ENCODE measurements at places on chromosomes 3 and 15.

- no peak for DNase-seq
These were observed 102.2 kb downstream of the DAPK2 start for GRCh38 chr15:63943829-63944680.

GRCh38 chr3:150921209-150921608, 16.0 kb upstream of the MINDY4B start:
- DNase-seq, result no peak

- no peak for DNase-seq
These were observed 35.7 kb downstream of the CORO2B start for GRCh38 chr15:68614286-68615035.

DNA sequence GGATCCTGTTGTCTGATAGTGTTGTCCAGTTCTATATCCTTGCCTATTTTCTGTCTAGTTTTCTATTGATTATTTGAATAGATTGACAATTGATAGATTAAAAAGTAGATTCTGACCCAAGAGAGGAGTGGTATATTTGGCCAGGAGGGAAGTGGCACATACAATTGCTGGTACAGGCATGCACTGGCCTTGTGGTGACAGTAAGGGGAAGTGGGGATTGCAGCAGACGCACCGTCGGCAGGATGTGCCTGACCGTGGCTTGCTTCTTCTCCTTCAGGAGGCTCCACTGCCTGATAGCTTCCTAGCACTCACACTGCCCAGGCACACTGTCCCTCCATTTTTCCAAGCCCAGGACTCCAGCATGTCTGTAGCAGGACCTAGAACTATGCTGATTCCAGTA, 10.5 kb downstream of the GABRG3 start:
- DNase-seq, result no peak

- DNase-seq, result no peak
These were observed 3.9 kb downstream of the TOMM70 start for GRCh38 chr3:100396967-100397366.

DNA sequence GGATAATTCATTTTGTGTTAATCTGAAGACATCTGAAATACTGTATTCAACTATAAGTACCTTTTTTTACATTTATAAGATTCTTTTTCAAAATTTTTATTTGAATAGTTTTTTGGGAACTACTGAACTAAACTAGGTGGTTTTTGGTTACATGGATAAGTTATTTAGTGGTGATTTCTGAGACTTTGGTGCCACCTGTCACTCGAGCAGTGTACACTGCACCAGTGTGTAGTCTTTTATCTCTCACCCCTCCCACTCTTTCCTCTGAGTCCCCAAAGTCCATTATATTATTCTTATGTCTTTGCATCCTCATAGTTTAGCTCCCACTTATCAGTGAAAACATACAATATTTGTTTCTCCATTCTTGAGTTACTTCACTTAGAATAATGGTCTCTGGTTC, 57.6 kb downstream of the CD86 start:
- no peak for DNase-seq

- DNase-seq, result no peak
These were observed 6.6 kb downstream of the NLGN1 start for GRCh38 chr3:173404156-173404555.

DNA sequence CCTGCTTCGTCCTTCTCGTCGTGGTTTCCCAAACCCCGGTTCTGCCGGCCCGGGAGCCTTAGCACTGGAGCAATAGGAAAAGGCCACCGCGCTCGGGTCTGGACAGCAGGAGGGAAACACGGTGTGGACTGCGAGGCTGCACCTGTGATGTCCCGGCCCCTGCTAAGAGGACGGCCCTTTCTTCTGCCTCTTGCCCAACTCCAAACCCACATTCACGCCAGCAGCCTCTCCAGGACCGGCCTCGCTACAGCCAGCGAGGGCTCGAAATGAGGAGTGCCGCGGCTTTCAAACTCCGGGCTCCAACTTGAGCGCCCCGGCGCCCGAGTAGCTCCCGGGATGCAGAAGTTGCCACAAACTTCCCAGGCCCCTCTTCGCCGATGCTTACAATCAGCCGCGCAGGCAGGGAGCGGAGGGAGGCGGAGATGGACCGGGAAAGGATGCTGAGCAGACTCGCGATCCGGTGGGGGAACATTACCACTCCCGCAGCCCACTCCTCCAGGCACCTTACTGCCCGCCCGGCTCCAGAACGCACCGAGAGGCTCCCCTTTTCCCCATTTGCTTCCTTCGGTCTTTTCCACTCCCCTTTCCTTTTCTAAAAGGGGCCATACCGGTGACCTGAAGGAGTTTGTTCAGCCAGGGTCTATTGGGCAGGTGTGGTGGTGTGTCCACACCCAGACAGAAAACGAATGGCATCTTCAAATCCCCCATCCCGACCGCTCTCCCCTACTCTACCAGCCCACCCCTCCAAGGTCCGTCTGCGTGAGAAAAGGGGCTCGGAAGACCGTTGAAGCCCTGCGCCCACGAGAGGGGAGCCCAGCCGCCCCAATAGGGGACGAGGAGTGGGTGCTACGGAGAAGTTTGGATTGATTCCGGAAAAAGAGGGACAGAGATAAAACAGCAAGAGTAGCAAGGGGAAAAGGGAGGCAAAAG, 18.8 kb upstream of the SATB1 start:
- DNase-seq, result peak; percentile 29

DNA sequence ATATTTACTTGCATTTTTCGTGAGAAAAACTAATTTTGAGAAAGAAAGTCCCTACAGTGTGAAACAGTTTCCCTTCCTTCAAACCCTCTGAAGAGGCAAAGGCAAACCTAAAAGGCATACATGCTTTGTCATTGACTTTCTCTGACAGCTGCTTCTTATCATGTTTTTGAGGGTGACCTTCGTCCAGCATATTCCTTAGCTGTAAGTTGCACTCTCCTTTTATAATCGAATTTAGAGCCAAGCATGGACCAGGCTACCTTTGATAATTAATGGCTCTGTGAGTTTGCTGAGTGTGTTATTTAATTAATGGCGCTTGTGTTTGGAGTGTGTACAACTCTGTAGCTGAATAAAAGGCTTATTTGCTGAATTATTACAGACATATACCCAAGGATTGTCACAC, 684.2 kb upstream of the CFAP20DC start:
- DNase-seq, result no peak

DNA sequence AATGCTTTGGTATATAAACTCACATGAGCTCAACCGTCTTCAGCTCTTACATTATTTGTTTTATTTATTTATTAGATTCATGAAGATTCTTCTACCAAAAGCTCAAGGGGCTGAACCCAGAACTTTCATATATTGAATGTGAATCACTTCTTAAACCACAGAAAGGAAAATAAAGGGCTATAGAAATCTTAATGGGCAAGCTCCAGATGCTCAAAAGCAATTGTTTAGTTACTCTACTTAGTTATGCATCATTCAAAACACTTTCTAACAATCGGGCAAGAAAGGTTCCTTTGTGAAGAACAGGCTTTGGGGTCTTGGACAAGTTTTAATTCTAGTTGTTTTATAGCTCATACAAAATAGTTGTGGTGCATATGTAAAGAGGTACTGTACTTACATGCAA, 380.2 kb downstream of the TIGIT start:
- no peak for DNase-seq

GRCh38 chr3:65871305-65872141, 167.2 kb downstream of the MAGI1 start:
- no peak for DNase-seq

DNA sequence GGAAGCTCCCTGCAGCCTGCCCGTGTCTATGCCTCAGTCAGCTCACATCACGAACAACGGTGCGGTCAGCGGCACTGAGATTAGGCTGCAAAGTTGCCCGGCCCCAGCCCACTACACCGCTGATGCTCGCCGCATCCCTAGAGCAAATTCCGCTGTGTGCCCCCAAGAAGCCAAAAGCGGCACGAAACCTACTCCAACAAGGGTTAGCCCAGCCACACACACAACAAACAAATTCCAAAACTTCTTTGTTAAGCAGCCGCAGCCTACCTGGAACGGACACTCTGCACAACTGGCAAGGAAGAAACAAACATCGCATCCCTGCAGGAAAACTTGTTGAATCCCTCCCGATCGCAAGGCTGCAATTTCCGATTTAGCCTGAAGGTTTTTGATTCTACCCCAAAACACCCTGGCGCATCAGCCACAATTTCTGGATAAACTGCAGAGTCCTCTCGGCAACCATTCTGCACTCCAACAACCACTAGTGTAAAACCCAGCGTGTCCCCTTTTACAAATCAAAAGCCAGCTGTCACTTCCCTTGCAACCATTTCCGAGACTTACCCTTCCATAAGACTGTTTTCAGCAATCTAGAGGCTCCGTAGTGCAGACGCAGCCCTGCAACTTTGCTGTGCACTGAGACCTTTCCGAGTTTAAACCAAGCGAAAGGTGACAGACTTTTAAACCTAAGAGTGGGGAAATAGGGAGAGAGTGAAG, 449 bp downstream of the ROBO1 start:
- no peak for DNase-seq

GRCh38 chr3:183210341-183210740, 42.7 kb upstream of the B3GNT5 start:
- DNase-seq, result no peak

GRCh38 chr3:184156522-184156955, 1.4 kb downstream of the DVL3 start:
- DNase-seq, result no peak

DNA sequence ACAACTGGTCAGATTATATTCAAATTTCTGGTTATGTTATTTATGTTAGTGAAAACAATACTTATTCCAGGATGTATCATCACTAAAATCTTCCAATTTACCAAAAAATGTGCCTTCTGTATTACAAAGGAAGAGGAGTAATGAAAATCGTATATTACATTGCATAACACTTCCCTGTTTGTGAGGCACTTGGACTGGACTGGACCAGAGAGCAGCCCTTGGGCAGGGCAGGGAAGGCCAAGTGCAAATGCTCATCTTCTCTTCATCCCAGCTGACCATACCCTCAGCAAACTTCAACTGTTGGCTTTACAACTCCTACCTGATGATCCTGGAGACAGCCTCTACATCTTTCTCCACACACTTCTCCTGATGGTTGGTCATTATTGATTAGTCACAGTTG, 285.7 kb upstream of the MME start:
- DNase-seq, result no peak

DNA sequence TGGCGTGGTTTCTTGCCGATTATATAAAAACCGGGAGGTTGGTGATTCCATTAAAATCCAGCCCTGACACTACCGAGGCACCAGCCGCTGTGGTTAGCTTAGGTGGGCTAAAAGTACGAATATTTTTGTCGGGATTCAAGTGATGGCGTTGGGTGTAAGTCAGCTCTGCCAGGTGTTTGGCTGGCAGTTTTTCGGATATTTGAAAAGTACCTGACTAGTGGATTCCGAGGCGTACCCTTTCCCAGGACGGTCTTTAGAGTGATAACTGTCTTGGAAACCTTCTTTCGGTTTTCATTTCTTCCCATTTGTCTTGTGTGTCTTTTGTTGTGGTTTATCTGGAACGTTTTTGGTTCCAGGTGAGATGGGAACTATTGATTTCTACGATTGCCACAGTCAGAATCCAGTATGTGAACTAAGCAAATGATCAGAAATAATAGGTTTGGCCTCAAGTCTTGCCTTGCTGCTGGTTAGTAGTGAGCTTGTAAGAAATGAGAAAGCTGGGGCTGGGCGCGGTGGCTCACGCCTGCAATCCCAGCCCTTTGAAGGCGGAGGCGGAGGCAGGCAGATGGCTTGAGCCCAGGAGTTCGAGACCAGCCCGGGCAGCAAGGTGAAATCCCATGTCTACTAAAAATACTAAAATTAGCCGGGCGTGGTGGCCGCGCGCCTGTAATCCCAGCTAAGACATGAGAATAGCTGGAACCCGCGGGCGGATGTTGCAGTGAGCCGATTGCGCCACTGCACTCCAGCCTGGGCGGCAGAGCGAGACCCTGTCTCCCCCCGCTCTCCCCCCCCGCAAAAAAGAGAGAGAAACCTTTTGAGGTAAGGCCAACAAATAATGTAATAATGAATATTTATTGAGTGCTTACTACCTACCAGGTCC, 1.4 kb downstream of the FYTTD1 start:
- DNase-seq, result peak; percentile 22

DNA sequence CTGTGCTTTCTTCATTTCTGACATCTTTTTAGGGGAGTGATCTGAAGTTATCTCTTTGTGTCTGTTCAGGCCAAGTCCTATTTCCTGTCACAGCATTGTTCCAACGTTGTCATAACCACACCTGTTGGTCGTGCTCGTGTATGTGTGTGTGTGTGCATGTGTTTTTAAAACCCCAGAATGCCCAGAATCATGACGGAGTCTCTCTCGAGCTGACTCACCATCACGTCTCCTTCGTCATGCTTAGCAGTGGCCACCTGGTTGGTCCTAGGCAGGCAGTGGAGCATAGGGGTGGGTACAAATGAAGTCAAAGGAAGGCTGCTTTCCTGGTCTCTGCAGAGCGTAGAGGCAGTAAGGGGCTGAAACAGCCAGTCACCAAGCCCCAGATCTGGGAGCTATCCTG, 126.8 kb upstream of the ABHD17C start:
- DNase-seq, result no peak

DNA sequence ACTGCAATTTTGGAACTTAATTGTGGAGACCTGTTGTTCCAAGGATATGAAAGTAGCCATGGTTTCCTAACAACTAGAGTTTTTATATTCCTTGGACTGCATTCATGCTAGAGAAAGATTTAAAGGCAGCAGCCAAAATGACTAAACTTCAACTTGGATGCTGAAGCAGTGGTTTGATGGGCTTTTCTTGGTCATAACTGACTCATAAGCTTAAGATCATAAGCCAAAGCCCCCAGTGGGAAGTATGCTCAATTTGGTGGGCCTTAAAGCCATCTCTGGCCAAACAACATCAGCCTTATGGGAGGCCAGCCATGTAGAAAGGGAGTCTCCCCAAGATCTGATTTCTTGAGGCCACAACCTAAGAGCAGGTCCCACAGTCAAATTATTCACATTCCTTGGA, 80.2 kb downstream of the ZNF280D start:
- DNase-seq, result no peak

DNA sequence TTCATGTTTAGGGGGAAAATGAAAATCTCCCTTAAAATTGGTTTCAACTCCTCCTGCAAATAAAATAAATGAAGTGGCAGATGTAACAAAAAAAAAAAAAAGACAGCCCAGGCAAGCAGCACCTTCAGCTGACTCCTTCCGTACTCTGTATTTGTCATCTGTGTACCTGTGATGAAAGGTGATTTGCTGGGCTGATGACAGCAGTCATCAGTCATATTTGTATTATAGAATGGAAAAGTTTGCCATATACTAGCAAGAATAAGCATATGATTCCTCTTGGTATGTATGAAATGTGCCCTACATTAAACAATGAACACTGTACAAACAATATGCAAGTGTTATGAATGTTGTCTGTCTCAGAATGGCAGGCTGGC, 44.1 kb upstream of the WWTR1 start:
- DNase-seq, result no peak

DNA sequence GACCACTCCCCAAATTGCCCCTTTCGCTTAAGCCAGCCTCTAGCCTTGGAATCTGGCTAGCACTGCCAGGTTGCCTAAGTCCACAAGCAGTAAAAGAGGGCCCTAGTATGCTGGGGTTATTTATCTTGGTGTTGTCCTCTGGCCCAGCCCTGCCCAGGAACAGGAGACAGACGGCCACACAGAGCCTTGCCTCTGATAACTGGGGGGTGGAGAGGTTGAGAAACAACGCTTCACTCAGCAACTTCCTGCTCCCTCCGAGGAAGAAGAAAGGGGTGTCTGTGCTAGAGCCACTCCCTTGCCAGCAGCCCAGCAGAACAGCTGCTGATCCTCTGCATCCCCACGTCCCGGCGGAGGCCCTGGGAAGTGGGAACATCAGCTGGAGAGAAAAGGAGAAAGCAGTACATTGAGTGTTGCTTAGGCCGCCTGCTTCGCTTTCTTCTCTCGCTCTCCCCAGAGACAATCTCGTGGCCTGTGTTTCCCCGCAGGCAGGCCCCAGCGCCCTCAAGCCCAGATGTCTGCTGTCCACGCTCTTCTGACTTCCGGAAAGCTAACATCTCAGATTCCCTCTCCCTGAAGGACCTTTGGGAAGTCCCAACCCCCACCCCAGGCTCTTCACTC, 22.6 kb upstream of the C3orf70 start:
- DNase-seq, result no peak
